ENCODE measurements at places on chromosomes 3 and 15.

- no peak for DNase-seq
Measured at GRCh38 chr15:80607287-80607980, 87.7 kb upstream of the ABHD17C start.

- no peak for DNase-seq
Measured at GRCh38 chr15:29035336-29036285, 149.8 kb downstream of the APBA2 start.

GRCh38 chr15:49860101-49860500 is 239.3 kb downstream of the DTWD1 start:
- DNase-seq: no peak

DNA sequence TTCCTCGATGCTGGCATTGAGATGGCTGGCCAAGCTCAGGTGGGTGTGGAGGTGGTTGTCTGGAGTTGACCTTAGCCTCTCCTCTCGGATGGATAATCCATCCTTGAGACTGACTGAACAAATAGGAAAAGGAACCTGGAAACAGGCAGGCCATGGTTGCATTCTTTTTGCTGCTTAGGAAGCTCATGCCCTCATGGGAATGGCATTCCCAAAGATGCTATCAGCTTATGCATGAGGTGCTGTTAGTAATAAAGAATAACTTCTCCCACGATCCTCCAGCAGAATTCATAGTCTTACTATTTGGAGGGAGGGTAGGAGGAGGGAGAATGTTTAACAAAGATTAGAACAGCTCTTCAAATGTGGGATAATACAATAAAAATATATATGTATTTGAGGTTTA is 303.0 kb upstream of the TPM1 start:
- DNase-seq: no peak

- DNase-seq: no peak
Measured at GRCh38 chr3:184198509-184198908, 12.5 kb downstream of the ABCF3 start.

DNA sequence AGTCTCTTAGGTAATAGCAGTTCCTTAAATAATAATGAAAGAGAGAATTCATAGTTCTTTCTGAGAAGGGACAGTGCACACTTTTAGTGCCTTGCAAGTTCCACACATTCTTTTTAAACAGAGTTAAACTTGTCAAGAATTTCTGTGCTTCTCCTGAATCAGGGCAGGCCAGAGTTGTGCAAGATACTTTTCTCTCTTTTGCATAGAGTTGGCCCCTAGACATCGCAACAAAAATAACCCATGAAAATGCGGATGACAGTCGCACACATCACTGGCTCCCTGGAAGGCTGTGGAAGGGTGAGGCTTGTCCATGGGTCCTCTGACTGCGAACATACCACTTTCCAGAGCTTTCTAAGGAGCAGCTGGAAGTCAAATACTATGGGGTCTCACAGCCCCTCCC is 40.1 kb downstream of the FBLN2 start:
- DNase-seq: no peak

- DNase-seq: no peak
Measured at GRCh38 chr3:138725116-138725515, 109.6 kb downstream of the PIK3CB start.

GRCh38 chr3:18454766-18455165 is 29.6 kb upstream of the SATB1 start:
- no peak for DNase-seq

DNA sequence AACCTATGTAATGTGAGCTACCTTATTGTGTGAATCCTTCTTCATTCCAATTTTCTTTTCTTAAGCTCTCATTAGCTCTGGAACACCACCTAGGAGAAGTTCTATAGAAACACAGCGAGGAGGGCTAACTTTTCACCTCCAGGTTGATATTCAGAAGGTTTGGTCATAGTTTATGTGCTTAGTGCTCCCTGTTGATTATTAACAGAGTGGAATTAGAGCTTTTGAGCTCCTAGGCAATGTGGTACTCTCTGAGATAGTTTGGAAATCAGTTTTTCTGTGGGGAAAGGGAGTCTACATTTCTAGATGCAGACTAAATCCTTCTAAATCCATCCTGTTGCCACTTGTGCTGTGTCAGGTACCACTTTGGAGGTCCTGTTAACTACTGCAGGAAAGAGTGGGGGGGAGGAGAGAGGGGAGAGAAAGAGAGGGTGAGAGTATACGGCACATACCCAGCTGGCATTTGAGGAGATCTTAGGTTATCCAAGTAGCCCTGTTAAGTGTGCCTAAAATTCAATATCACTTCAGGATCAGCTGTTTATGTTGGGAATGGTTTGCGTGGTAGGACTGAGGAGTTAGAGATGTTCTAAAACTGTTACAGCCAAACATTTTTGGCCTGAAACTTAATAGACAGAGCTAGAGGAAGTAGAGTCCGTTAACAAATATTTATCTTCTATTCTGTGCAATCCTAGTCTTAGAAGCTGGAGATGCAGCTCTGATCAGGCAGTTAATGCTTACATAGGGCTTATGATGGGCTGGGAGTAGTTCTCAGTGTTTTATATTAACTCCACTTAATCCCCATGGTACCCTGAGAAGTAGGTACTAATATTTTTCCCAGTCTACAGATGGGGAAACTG is 117.5 kb upstream of the PROK2 start:
- DNase-seq: no peak

DNA sequence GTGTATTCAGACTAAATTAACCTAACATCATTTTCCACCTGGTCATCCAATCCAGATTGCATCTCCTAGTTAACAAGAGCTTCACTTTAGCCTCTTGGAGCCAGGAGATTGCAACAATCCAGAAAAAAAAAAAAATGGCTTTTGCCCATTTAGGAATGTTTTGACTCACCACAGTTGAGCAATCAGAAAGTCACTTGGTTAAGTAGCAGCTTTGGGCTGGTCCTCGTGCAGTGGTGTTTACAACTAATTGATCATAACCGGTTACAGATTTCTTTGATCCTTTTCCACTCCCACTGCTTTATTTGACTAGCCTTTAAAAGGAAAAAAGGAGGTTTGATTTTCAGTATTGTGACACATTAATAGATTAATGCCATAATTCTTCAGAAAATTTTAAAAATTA is 688.8 kb upstream of the CCDC54 start:
- DNase-seq: no peak

DNA sequence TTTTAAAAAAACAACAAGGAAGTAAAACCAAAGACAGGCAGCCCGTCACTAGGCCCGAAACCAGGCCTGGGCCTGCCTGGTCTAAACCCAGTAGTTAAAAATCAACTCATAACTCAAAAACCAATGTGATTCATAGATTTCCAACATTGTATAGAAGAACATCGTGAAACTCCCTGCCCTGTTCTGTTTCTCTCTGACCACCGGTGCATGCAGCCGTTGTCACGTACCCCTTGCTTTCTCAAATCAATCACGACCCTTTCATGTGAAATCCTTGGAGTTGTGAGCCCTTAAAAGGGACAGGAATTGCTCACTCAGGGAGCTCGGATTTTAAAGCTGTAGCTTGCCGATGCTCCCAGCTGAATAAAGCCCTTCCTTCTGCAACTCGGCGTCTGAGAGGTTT is 89.5 kb downstream of the DCLK3 start:
- DNase-seq: no peak

GRCh38 chr15:101156509-101157159 is 95.2 kb downstream of the CHSY1 start:
- no peak for DNase-seq

- DNase-seq: no peak
Measured at GRCh38 chr3:22216601-22217000, 465.6 kb upstream of the ZNF385D start.

DNA sequence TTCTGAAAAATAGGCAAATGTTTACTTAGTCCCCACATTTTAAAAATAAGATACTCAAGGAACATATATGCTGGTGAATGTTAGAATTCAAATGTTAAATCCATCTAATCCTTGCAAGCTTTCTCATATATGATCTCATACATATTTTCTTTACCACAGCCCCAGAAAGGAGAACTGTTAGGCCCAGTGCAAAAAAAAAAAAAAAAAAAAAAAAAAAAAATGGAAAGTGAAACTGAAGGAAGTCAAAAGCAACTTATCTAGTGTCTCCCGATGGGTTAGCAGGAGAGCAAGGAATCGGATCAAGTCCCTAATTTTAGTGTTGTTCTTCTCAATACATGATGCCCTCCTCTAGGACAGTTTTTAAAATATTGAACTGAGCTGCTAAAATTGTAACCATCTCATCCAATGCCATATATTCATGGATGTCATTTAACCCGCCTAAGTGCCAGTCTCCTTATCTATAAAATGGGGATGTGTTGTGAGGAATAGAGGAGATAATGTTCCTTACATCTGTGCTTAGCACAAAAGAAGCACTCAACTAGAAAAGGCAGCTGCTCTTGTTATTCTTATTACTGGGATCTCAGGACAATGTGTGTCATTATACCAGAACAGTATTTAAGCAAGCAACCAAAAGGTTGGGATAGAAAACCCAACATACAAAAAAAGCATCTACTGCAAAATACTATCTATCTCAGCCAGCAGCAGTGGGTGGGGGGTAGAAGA is 279.7 kb downstream of the MAGI1 start:
- DNase-seq: no peak

DNA sequence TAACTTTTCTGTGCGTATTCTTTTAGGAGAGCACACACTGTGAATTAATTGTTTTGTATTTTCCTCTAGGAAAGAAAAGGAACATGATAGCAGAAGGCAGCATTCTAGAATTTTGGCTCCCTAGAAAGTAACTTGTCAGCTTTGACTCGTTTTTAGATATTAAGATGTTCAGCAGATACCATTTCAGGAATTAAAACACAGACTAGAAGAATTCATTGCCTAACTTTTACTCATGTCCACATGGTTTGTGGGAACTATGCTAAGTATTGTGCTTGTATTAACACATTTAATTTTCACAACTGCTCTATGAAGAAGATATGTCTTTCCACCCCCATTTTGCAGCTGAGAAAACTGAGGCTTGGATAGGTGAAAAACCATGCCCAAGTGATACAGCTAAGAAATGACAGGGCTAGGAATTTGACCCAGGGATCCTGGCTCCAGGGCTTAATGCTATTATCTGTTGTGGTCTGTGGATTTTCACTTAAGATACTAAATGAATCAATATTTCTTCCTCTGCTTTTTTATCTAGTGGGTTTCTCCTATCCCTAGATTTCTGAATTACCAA is 128.8 kb downstream of the MITF start:
- DNase-seq: no peak

DNA sequence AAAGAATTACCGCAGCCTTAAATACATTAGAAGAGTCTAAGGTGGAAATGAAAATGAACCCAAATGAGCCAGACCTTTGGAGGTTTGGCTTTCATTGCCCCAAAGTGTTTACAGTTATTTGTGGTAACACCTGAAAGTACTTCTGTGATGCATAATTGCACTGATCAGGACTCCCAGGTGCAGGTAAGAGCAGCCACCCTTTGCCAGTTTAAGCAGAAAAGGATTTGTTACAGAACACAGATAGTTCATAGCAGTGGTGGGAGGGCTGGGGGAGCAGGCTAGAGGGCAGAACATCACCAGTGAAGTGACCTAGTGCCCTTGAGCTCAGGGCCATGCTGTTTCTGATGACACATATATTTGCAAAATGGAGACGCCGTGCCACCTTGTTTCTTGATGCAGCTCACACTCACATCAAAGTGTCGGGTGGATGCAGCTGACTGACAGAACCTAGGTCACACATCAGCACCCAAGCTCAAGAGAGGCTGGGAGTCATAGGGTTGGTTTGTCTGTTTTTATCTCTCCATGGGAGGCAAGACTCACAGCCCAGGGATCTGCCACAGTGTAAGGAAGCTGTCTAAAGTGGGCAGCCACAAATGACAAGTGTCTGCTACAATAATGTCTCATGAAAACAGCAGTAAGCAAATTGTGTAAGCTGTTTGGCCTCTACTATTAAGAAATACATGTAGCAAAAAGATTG is 49.1 kb downstream of the NEK11 start:
- DNase-seq: no peak

- no peak for DNase-seq
Measured at GRCh38 chr3:182284793-182285192, 508.5 kb upstream of the ATP11B start.

DNA sequence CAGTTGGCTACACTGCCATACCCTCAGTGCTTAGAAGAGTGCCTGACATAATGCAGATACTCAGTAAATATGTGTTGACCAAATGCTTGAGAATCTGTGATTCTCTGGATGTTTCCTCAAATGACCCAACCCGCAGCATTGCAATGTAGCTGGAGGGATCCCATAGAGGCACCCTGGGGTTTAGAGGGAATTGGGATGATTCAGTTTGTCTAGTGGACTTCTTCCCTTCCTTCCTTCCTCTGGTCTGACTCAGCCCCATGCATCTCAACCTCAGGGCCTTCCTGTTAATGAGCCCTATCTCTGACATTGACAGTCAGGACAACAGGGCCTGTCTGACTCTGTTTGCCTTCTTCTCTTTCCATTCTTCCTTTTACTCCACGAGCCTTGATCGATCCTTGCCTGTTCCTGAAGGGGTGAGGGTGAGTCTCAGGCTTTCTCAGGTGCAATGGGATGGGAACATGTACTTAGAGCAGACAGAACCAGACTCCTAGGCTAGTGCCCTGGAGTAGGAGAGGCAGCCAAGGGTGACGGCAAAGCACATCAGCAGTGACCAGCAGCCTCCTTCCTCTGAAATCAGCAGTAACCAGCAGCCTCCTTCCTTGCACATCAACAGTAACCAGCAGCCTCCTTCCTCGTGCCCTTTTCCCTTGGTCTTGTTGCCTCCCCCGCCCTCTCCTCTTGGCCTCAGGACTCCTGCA is 78.2 kb downstream of the DGKG start:
- DNase-seq: no peak

DNA sequence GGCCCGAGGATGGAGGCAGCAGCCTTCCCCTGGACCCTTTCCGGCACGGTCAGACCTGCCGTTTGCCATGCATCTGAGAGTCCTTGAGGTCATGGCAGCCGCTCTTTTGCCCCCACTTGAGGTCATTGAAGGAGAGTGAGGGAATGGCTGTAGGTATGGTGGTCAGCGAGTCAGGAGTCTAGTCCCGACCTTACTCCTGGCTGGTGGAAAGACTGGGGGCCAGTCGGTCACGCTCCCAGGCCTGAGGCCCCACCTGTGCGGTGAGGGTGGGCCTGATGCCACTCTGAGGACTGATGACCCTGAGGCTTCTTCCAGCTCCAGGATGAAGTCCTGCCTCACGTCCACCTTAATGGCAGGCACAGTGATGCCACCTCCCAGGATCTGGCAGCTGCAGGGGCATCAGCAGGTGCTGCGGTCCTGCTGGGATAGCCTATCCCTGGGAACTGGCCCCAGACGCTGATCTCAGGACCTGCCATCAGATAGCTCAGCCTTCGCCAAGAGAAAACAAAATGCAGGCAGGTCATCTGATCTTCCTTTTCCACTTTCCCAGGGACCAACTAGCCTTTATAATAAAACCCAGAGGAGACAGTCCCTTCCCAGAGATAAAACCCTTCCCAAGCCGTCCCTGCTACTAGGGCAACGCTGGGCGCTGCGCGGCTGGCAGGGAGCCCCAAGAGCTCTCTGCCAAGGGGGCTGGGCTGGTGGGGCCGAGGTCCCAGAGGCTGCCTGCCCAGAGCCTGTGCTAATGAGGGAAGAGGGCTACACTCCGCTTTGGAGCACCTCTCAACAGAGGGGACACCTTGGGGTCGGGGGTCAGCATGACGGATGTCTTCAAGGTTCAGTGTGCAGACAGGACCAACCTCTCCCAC is 42.2 kb downstream of the TM2D3 start:
- no peak for DNase-seq

GRCh38 chr15:81410318-81410753 is 36.3 kb upstream of the TMC3 start:
- DNase-seq: peak; percentile 50
